ENCODE measurements at places on chromosomes 16 and 17. TPM values are rescaled to one million over a fixed set of nuclear protein-coding genes. Genes with fewer than 3 reads are reported as not detected.
A peak's percentile ranks its signal among the peaks of the same experiment; 100 is the strongest.

- no peak for DNase-seq
These were observed at the start of gene ITGA3 for GRCh38 chr17:50055426-50056216. ITGA3 (plus strand) TSS chr17:50056110; CDS start chr17:50056440, 330 bp downstream.

DNA sequence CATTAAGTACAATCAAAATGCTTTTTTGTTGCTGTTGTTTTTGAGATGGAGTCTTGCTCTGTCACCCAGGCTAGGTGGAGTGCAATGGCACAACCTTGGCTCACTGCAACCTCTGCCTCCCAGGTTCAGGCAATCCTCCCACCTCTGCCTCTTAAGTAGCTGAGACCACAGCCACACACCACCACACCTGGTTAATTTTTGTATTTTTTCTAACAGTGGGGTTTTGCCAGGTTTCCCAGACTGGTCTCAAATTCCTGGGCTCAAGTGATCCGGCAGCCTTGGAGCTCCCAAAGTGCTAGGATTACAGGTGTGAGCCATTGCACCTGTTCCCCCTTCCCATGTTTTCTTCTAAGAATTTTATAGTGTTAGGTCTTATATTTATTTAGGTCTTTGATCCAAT, 4.9 kb upstream of the ABAT start:
- no peak for DNase-seq

DNA sequence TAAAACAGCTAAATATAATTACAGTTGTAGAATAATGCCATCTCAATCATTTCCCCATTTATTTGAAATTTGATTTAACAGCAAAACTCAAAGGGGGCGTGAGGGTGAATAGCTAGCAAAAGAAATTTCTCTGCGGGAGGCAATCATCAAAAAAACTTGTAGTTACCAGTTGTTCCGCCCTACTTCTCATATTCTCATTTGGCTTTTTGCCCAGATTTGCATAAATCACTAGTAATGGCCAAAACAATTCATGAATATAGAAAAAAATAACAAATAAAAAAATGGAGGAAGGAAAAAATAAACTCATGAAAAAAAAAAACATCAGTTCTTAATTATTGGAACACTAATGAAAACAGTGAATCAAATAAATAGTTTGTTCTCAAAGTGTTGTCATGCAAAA, 722.6 kb upstream of the KIF2B start:
- DNase-seq: no peak

DNA sequence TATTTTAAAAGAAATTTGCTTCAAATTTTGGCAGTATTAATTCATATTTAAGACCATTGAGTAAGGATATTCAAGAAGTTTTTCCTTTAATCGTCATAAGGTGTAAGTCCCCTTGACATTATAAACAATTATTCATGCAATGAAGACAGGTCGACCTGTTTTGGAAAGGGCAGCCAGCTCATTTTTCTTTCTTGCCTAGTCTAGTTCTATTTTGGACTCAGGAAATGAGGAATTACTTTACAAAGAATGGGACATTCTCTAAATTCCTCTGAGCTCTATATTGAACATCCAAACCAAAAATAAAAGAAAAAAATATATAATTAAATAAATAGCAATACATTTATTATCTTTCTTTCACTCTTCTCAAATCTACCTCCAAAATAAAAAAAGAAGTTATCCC, 595.6 kb upstream of the KIF2B start:
- no peak for DNase-seq

GRCh38 chr17:61996916-61997605, 68.0 kb downstream of the MED13 start:
- DNase-seq: no peak

DNA sequence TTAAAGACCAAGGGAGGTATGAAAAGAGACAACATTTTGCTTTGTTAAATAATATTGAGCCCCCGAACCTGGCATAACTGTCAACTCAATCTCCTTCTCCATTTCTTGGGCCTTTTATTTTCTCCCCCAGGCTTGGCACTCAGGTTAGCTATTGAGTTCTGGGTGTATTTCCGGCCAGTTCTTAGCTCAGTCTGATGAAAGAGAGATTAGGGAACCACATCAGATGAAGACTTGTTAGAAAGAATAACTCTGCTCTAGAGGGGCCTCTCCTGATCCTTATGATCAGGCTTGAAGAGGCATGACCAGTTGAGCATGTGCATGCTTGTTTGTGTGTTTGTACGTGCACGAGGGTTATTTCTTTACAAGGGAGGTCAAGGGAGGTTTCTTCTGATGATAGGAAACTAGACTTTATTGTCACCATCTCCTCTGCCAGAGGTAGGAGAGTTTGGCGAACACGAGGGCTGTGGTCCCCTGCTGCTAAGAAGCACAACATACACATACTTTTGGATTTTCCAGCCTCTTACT, 29.2 kb upstream of the HS3ST2 start:
- no peak for DNase-seq

- no peak for DNase-seq
These were observed 6.0 kb downstream of the SYNGR2 start for GRCh38 chr17:78174346-78174869.

DNA sequence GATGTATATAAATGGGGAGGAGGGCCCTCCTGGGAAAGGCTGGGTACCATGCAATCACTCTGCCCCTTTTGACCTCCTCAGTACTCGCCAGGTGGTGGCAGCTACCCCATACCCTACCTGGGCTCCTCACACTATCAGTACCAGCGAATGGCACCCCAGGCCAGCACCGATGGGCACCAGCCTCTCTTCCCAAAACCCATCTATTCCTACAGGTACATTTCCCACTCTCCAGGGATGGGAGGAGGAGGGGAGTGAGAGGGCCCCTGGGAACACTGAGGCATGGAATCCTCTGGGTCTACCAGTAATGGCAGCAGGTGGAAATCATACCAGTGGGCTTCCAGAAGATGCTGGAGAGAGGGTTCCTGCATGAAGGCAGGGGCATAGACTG, 22.9 kb downstream of the FOXN1 start:
- no peak for DNase-seq

KRTAP9-8 gene
- not detected for total RNA-seq

DNA sequence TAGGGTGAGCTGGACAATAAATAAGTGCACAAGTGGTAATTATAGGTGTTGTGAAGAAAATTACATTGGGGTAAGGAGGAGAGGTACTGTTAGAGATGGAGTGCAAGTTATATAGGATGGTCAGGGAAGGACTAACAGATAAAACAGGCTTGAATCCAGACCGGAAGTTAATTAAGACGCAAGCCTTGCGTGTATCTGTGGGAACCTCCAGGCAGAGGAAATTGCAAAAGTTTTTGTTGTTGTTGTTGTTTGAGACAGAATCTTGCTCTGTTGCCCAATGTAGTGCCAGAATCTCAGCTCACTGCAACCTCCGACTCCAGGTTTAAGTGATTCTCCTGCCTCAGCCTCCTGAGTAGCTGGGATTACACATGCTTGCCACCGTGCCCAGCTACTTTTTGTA, 2.4 kb upstream of the ZNF18 start:
- DNase-seq: no peak

CA4 gene
- not detected for total RNA-seq

GRCh38 chr17:82835122-82835521, 4.7 kb downstream of the ZNF750 start:
- DNase-seq: no peak

DNA sequence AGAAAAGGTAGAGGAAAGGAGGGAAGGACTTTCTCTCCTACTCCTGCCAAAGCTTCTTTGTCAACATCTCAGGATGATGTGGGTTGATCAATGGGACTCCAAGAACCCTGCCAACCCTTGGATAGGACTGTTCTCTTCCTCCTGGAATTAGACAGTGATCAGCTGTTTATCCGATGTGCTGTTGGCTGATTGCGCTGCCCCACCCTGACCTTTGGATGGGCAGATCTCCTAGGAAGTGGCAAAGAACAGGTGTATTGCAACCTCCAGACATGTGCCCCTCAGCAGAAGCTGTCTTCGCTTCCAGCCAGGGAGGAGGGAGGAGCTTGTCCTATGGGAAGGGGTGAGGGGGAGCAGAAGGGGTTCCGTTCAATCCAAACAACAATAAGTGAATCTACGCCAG, 30.5 kb downstream of the SLC5A11 start:
- DNase-seq: no peak

ABCA8 gene
- not detected for total RNA-seq

GRCh38 chr17:52604105-52604504, 445.6 kb upstream of the CA10 start:
- no peak for DNase-seq

DNA sequence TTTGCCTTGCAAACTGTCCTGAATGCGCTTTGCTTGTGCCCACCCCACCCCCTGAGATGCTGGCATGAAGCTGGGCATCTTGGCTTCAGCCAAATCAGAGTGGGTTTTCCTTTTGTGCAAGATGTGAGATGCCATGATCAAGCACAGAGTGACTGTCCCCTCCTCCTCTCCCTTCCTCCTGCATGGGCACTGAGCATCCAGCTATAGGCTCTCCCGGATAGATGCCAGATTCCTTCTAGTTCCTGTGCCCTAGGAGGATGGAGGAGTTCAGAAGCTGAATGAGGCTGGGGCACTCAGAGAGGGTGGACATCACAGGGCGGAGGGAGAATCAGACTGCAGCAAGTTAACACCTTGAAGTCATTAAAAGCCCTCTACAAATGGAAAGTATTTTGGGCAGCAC, 384.1 kb upstream of the CCL2 start:
- DNase-seq: no peak

DNA sequence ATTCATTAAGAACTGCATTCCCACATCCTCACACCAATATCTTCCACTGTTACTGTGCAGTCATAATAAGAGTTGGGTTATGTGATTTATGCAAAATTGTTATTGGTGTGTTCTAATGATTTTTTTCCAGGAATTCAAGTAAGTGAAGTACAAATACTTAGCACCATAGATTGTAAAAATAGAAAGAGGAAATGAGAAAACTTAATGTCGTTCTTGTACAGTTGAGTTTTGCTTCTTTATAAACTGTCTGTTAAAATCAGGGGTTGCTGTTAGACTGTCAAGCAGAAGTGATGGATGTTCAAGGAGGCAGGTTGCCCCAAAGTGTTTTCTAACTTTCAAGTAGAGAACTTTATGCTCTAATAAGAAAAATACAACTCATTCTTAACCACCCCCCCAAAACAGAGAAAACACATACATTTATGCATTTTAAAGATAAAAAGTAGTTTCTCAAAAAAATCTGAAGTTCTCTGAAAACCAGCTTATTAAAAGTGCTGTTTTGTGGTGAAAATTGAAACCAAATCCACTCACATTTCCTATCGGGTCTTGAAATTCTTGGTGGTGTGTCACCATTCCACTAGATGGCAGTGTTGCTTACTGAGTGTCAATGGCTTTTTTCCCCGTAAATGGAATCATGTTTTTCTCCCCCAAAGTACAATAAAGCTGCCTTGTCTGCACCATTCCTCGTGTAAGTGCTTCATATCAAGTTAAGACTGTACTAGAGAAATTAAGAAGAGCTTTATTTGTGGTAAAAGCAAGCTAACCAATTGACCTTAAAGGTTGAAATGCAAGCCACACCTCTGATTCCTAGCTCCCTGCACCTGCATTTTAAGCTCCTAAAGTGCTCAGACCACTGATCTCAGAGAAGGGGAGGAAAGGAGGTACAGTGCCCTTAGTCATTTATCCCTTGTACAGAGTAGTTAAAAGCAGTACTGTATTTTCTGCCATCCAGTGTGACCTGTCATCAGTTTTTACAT, 4.7 kb upstream of the IGSF6 start:
- DNase-seq: no peak

ENPP7 gene
- total RNA-seq: not detected

DNA sequence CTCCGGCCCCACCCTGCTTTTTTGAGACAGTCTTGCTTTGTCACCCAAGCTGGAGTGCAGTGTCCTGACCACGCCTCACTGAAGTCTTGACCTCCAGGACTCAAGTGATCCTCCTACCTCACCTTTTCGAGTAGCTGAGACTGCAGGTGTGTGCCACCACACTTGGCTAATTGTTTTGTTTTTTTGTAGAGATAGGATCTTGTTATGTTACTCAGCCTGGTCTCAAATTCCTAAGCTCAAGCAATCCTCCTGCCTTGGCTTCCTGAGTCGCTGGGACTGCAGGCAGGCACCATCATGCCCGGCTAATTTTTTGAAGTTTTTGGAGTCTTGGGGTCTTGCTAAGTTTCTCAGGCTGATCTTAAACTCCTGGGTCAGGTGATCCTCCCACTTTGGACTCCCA, 206.7 kb downstream of the SHISA9 start:
- DNase-seq: no peak

GRCh38 chr17:73971127-73971526, 232.4 kb upstream of the RPL38 start:
- no peak for DNase-seq

DNA sequence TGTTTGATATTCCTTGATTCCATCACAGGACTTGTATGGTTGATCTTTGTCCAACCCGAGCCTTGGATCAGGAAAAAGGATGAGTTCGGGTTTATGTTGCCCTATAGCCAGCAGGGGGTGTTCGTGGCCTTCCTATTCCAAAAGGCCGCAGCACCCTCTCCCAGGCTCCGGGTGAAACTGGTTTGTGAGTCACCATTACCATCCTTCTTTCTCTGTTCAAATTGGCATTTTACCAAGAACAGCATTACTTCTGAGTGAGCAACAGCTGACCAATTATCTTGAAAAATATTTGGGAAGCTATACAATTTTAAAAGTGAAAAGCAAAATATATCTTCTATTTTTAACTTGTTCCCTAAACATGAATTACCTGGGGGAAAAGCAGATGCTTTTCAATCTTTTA, 24.3 kb upstream of the KRT20 start:
- DNase-seq: peak; percentile 70

- no peak for DNase-seq
These were observed 681 bp upstream of the MAPT start for GRCh38 chr17:45893725-45894021.

- no peak for DNase-seq
These were observed 509 bp downstream of the CNEP1R1 start for GRCh38 chr16:50025537-50025931.

CD300E gene
- not detected for total RNA-seq

DNA sequence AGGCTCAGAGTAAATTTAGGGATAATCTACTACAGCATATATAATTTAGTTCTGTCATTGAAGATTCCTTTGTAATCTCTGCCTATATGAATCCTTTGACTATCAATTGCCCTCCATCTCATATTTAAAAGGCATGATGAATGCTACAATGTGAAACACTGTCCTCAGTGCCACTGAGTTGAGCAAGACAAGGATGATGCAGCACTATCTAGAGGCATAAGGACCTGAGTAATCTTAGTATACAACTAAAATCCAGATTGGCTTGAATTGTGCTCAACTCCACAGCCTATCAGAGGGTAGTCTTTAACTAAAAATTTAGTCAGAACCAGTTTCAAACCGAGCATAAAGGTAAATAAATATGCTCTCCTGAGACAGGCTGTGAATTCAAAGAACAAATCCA, 11.6 kb upstream of the STRADA start:
- DNase-seq: no peak

DNA sequence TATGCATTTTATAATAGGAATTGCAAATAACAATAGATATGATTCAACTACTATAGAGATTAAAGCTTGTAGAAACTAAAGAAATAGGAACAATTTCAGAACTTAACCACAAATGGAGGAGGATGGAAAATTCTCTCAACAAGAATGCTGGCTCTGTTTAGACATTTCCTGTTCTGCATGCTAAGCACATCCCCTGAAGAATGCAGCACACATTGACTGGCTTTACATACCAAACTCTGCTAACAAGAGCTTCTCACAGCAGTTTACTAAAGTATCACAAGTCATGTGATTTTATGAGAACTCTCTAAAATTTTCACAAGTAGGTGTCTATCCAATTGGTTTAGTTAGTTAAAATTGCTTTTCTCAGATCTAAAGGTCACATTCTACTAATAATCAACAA, 85.2 kb downstream of the SPAG9 start:
- no peak for DNase-seq

- no peak for DNase-seq
These were observed 4.6 kb downstream of the EMC8 start for GRCh38 chr16:85794696-85795095.

TP53TG3 gene
- total RNA-seq: not detected

TBX2 gene
- total RNA-seq: 2.2 TPM

HOXB1 gene
- total RNA-seq: not detected

Measured in epithelial cell of proximal tubule (primary cell).